ENCODE measurements at places on chromosomes 2 and 18. TPM values are rescaled to one million over a fixed set of nuclear protein-coding genes. Genes with fewer than 3 reads are reported as not detected.

The RGPD3 gene
- total RNA-seq, result 2.4 TPM

The PARD3B gene
- 15.5 TPM for total RNA-seq

The ASIC4 gene
- not detected for total RNA-seq

The SERPINB11 gene
- total RNA-seq, result not detected

The RGPD8 gene
- 28.7 TPM for total RNA-seq

The CPLX4 gene
- total RNA-seq, result not detected

The MARCO gene
- 30.6 TPM for total RNA-seq

Data from spleen (tissue), 13 donors.